ENCODE measurements at places on chromosomes 4 and X. TPM values are rescaled to one million over a fixed set of nuclear protein-coding genes. Genes with fewer than 3 reads are reported as not detected.

Gene AKAP14
- not detected for total RNA-seq

Gene SHOX
- not detected for total RNA-seq

Gene NAA11
- not detected for total RNA-seq

Gene TMSB15B
- total RNA-seq, result 1.5 TPM

Gene UGT8
- total RNA-seq, result 1.2 TPM
